ENCODE measurements at places on chromosomes 5 and 9.

GRCh38 chr5:38925154-38925925 is 79.5 kb downstream of the OSMR start:
- no peak for DNase-seq

DNA sequence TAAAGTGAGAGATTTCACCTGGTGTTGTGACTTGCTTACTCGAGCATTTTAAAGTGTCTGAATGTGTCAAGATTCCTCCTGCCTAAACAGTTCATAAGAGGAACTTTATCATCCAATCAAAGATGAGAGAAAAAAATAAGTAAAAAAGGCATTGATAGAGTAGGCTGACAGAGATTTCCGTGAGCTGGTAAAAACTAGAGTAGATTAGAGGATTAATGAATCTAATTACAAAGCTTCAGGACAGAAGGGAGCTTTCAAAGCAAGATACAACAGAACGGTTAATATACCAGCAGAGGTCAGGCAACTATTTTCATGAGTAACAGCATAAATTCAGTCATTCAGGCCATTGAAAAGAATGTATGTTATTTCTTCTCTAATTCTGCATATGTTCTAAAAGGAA is 91.5 kb downstream of the ADAMTS6 start:
- no peak for DNase-seq

DNA sequence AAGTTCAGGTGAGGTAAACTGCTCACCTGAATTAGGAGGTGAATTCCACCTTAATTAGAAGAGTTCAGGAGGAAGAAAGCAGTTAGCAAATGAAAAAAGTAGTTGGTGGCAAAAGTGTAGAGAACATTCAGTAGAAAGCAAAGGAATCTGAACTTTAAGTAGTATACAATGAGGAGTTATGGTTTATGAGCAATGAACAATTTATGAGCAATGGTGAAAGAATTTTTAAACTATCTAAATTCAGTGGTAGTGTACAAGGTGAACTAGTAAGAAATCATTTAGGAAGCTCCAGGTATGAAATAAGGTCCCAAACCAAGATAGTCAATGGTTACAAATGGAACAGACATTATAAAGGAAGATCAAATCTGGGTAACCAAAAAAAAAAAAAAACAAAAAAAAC is 3.1 kb downstream of the CETN3 start:
- no peak for DNase-seq

GRCh38 chr9:127814619-127815511 is 12.2 kb downstream of the FPGS start:
- DNase-seq: no peak

- no peak for DNase-seq
These were observed 253.2 kb upstream of the KLF4 start for GRCh38 chr9:107742531-107743309.

- no peak for DNase-seq
These were observed 5.6 kb upstream of the IER5L start for GRCh38 chr9:129183495-129184218.

GRCh38 chr9:99966001-99966400 is 59.5 kb downstream of the STX17 start:
- no peak for DNase-seq

DNA sequence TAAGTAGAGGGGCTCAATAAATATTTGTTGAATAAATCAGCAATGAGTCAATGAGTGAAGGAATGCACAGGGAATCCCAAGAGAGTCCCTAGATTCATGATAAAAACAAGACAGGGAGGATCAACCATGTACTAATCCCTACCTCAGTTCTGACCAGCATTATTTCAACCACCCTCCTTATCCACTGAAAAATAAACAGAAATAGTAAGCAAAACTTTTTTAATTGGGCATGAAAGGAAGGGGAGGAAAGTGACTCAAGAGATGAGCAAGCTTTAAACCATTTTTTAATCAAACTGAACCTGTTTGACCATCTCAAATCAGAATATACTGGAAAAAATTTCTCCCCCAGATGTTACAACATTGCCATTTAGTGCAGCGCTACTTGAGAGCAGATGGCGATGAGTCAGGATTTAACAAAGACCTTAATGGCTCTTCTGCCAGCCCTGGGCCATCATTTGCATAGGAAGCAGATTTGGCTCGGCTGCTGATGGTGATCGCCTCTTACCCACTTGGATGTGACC is 194.8 kb upstream of the SLC30A5 start:
- DNase-seq: no peak

DNA sequence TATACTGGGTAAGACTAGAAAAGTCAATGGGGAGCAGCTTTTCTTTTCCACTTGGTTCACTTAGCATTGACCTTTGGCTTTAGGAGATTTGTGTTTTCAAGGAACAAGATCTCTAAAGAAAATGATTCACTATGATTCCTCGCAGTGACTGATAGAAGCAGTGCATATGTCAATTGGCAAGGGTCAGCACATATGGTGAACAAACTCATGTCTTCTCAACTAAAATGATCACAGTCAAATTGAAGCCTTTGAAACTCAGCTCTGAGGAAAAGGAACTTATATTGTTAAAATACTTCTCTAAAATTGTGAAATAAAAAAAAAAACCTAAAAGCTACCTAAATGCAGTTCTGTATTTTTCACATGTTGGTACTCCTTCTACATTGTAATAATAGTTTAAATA is 43.2 kb upstream of the IL7R start:
- DNase-seq: no peak

DNA sequence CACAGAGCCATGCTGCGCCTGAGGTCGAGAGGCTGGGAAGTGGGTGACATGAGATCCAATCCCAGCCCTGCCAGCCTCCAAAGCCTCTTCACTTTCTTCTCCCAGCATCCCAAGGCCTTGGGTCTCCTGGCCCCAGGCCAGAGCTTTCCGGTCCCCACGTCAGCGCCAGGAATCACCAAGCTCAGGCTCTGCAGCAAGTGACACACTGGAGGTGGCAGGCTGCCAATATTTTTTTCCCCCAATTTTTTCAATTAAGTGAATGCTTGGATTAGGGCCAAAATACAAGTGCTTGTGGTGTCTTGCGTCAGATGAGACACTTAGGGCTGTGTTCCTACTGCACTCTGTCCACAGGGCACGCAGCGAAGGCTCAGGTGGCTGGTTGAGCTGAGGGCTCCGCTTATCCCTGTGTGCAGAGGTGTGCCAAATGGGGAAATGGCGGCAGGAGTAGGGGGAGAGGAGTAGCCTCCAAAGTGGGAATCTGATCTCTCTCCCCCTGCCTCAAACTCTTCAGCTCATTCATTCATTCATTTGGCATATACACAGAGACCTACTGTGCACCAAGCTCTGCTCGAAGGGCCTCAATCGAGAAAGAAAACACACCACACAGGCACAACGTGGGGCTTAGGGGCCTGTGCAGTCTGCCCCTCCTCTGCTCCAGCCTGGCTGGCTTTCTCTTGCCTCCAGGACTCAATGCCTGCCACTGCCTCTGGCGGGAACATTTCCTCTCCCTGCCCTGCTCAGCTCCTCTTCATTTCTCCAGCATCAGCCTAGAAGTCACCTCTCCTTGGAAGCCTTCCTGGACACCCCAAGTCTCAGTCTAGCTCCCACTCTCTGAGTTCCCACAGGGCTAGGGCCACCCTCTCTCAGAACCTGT is 16.6 kb downstream of the SH3PXD2B start:
- no peak for DNase-seq

- DNase-seq: no peak
These were observed 15.5 kb upstream of the SMC2 start for GRCh38 chr9:104078596-104078995.

- DNase-seq: no peak
These were observed 246.9 kb downstream of the MPDZ start for GRCh38 chr9:13032585-13032984.

DNA sequence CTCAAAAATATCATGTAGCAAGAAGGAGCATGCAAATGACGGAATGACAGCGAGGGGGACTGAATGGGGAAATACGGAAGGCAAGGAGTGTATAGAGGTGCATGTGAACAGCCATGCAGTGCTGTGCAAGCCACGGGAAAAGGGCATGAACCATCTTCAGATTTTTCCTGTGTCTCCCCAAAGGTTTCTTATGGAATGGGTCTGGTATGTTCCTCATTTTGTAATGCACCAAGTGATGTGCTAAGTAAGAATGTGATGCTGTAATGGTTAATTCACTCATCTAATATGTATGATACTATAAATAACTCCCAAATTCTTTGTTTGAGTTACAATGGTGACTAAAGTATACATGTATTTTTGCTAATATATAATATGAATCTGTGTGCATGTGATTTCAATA is 99.0 kb upstream of the DAB2 start:
- no peak for DNase-seq

DNA sequence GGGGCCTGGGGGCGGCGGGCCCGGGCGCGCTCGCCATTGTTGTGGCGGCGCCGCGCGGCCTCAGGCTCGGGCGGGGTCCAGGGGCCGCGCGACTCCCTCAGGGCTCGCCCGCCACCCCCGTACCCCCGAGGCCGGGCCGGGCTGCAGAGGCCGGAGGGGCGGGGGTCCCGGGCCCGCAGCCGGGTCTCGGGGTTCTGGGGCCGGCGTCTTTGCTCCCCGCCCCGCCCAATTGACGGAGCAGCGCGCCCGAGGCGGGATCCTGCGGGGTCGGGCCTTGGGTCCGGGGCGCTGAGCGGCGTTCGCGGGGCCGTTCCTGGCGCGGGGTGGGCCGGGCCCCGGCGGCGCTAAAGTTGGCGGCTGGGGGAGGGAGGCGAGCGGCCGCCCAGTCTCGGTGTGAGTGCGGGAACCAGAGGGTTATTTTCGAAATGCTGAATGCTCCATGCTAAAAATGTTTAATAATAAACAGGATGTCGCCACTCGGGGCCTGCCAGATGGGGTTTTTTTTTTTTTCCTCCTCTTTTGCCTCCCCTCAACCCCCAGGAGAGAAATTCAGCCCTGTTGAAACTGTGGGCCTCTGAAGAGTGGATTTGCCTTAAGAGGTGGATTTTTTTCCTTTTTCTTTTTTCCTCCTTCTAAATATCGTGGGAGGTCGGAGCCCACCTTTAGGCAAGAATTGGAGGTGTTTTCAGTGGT is 724 bp downstream of the PRRC2B start:
- peak; percentile 58 for DNase-seq

DNA sequence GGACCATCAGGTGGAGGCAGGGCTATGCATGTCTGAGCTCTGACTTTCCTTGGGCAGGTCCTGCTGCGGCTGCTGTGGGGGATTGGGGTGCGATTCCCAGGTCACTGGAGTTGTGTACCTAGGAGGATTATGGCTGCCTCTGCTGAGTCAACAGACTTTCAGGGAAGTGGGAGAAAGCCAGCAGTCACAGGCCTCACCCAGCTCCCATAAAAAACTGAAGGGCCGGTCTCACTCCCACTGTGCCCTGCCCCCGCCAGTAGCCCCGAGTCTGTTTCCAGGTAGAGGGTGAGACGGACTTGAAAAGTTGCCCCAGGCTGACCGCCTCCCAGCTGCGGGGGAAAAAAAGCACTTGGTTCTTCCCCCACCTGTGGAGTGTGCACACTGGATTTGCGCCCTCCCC is 76.7 kb downstream of the FAM170A start:
- DNase-seq: no peak

GRCh38 chr5:139961435-139962157 is 81.5 kb downstream of the NRG2 start:
- no peak for DNase-seq

GRCh38 chr9:88497224-88497623 is 37.8 kb upstream of the NXNL2 start:
- no peak for DNase-seq

- no peak for DNase-seq
These were observed 82.4 kb downstream of the ZNF618 start for GRCh38 chr9:113958556-113958955.

DNA sequence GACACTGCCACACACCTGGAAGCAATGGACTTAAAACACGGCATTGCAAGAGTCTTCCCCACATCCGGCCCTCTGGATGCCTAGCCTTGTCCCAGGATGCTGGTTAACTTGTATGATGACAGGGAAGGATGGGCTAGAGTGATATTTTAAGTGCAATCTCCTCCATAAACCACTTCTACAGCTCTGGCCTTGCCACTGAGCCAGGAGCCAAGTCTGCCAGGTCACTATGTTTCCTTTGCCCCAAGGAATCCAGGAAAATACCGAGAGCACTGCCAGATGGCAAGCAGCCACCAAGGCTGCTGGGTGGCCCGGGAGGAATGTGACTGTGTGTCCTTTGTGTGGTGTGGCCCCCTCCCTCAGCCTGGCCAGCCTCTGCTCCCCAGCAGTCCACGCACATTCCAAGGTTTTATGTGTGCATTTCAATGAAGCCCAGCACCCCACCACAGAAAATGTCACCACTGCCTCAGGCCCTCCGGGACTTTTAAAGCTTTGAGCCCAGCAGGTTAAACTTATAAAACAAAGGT is 106.0 kb downstream of the FRMD3 start:
- no peak for DNase-seq

DNA sequence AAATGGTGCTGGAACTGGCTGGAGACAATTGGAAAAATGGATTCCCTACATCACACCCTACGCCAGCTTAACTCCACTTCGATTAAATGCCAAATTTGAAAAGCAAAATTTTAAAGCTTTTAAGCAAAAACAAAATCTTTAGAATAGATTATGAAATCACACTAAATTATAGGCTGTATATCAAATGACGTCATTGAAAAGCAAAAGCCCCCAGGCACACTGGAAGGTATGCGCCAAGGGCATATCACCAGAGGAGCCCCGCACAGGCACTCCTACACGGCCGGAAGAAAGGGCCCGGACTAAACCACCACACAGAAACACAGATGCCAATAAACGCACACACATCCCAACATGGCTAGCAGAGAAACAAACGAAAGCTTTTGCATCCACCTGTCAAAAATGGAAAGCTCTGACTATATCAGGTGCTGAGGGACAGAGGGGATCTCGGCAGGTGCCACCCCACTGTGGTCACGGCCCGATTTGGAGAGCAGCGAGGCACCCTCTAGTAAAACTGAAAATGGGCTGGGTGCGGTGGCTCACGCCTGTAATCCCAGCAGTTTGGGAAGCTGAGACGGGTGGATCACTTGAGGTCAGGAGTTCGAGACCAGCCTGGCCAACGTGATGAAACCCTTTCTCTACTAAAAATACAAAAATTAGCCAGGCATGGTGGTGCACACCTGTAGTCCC is 17.0 kb upstream of the MXD3 start:
- no peak for DNase-seq
